Adrenal gland (tissue), 19 donors: ENCODE measurements at places on chromosomes 6 and 20. TPM values are rescaled to one million over a fixed set of nuclear protein-coding genes. Genes with fewer than 3 reads are reported as not detected.

- DNase-seq: no peak
Measured at GRCh38 chr20:19049514-19049913, 162.9 kb upstream of the SLC24A3 start.

- no peak for DNase-seq
Measured at GRCh38 chr20:44959082-44959637, 1.0 kb downstream of the TOMM34 start.

- no peak for DNase-seq
Measured at GRCh38 chr20:52178691-52179090, 12.9 kb downstream of the ZFP64 start.

DNA sequence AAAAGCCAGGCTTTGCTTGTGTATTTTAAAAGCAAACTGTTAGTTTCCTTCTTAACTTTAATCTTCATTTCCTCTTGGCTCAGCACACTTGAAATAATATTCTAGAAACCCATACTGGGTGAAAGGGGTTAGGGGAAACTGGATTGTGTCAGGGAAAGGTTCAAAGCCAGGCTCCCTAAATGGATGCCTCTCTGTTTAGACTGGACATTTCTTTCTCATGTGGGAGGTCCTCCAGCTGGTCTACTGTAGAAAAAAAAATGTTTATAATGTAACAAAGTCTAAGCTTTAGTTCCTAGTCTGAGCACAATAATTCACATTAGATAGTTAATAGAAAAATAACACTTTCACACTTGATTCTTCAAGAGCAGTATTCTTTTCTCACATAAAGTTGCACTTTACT lies 89.0 kb upstream of the AKIRIN2 start:
- no peak for DNase-seq

DNA sequence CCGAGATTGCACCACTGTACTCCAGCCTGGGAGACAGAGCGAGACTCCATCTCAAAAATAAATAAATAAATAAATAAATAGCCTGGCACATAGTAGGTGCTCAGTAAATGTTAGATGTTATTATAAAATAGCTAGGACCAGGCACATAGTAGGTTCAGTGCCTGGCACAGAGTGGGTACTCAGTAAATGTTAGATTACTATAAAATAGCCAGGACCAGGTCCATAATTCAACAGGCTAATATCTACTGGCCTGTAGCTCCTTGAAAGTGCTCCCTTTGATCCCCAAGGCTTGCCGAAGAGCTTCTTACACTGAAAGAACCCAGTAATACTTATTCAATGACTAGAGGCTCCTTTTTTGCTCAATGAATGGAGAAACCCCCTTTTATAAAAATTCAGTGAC lies 215.1 kb upstream of the ZNF217 start:
- DNase-seq: no peak

GRCh38 chr20:37564388-37565133 lies 36.9 kb upstream of the BLCAP start:
- DNase-seq: peak; percentile 63

The GHRH gene
- not detected for total RNA-seq

The DAAM2 gene
- total RNA-seq: 57.2 TPM

The C6orf163 gene
- 1.0 TPM for total RNA-seq

The PPP1R14C gene
- 0.17 TPM for total RNA-seq
